ENCODE measurements at places on chromosomes 7 and 10. TPM values are rescaled to one million over a fixed set of nuclear protein-coding genes. Genes with fewer than 3 reads are reported as not detected.

- DNase-seq: no peak
These were observed 712.5 kb upstream of the FZD8 start for GRCh38 chr10:36354633-36355032.

Gene ITIH2
- not detected for total RNA-seq

GRCh38 chr10:30789806-30790205 lies 160.3 kb upstream of the LYZL2 start:
- DNase-seq: no peak

- DNase-seq: no peak
These were observed 2.5 kb downstream of the HMX2 start for GRCh38 chr10:123150271-123150985.

GRCh38 chr7:144820552-144820951 lies 15.3 kb downstream of the TPK1 start:
- no peak for DNase-seq
